ENCODE measurements at places on chromosomes 12 and 14.

GRCh38 chr12:122896662-122897061 lies 738 bp upstream of the VPS37B start:
- DNase-seq, result no peak

DNA sequence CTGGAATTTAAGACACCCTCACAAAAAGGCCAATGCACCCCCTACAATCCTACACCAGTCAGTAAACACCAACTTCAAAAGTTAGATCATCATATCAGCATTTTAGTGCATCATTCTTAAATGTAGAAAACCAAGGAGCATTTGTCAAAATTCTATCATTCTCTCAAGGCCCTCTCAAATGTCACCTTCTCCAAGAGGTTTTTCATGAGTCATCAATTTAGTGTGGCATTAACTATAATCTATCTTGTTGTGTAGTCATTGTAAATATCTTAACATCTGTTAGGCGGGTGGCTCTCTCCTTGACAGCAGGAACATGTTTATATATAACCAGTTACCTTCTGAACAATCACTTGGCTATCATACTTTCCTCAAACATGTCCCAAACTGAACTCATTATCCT lies 62.1 kb upstream of the G2E3 start:
- DNase-seq, result no peak

DNA sequence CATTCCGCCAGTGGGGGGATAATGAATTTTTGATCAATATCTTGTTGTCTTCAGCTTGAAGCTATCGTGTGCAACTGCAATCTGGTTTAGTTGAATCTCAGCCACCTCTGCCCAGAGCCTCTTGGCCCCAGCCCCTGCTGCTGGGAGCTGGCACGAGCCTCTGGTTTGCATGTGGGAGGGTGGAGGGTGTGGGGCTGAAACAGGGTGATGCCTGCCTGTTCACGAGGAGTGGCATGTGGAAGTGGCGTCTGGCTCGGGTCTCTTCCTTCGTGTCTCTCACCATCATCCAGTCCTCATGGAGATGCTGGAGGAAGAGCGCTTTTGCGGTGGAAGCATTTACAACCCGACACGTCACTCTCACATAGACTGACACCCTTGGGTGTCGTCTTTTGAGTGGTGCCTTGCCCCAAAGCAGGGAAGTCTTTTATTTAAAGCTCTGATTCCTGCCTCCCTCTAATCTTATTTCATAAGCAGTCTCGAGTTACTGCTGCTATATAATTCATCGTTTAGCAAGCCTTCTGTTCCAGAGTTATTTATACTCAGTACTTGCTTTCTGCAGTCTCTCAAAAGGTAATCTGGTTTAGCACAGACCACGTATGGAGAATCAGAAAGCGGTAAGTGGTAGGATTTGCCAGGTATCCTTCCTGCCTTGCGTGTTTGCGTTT lies 64.5 kb downstream of the AACS start:
- no peak for DNase-seq

DNA sequence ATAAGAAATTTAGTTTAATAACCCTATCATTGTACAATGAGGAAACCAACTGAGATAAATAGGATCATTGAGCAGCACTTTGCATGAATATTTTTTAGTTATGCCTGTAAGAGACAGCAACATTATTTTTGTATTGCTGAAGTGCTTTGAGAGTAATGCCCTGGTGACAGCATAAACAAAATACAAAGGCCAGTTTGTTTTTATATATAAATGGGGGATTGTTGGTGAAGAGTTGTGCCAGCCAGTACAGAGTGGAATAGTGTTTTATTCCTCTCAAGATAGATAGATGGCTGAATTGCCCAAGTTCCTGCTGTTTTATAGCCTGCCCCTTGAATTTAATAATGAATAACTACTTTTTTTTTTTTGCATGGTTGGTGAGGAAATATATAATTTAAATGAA lies 101.8 kb downstream of the CNTN1 start:
- peak; percentile 36 for DNase-seq

GRCh38 chr14:27958757-27959156 lies 807.8 kb upstream of the FOXG1 start:
- DNase-seq, result no peak

- DNase-seq, result no peak
Measured at GRCh38 chr12:99917711-99918402, 66.9 kb downstream of the ANKS1B start.

DNA sequence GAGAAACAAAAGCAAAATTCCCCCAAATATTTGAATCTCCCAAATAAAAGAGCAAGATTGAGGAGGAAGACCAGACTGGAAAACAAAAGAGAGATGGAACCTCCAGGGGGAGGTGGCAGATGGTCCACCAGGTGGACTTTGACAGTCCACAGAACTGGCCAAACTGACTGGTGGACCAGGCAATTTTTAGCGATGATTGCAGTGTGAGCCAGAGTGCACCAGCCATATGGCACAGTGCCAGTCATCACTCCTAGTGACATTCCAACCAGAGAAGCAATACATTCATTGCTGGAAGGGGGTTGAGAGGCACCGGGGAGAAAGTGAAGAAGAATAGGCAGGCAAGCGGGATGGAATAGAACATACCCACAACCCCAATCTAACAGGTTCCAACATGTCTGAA lies 182.9 kb downstream of the EXOC5 start:
- DNase-seq, result peak; percentile 10

- DNase-seq, result no peak
Measured at GRCh38 chr14:63499701-63500250, 43.4 kb downstream of the PPP2R5E start.

GRCh38 chr14:55794655-55795595 lies 214.9 kb downstream of the KTN1 start:
- DNase-seq, result peak; percentile 20

DNA sequence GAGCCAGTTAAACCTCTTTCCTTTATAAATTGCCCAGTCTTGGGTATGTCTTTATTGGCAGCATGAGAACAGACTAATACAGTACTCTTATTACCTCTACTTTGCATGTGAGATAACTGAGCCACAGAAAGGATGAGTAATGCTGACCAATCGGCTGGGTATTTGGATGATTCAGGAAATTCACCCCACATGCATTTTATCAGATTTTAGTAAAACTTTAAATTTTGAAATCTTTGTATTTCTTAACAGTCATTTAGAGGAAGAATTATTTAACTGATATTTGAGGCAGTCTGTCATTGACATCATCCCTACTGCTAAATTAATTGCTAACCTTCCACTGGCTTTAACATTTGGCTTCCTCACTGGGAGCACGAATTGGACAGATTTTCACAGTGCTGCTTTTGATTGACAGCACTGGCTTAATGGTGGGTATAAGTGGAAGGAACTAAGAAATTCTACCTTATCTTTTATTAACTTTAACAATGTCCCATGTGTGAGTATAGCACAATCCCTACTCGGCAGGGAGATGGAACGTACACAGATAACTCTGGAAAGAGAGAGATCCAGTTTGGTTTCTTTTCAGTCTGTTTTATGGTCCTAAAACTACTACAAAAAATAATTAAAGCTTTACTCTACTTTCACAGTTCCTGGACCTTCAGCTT lies 261.0 kb downstream of the DACT1 start:
- no peak for DNase-seq

DNA sequence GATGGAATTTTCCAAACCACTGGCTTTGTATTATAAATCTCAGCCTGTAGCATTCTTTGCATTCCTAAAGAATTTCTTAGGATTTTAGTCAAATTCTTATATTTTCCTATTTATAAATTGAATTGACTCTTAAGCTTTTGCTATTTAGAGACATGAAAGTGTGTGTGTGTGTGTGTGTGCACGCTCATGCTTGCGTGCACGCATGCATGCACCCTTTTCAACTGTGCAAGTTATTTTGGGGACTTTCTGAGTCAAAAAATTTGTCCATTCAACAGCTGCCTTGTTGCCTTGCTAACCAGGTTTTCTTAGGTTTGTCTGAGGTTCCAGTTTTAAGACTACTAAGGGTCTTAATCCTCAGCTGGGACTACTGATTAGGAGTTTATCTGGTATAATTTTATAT lies 42.6 kb downstream of the GPATCH2L start:
- no peak for DNase-seq

GRCh38 chr12:120515496-120515895 lies 13.5 kb downstream of the COQ5 start:
- no peak for DNase-seq

DNA sequence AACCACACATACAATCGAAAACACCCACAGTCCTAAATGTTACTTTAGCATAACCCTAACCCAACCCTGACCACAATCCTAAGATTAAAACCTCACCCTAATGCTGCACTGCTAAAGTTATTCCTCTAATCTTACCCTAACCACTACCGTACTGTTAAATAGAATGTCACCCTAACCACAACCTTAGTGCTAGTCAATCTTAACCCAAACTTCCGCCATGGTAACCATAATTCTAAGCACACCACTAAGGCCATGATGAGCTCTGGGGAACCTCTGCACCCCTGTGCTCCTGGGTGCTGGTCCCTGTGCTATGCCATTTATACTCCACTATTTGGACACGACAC lies 38.0 kb downstream of the LTBP2 start:
- peak; percentile 71 for DNase-seq

- no peak for DNase-seq
Measured at GRCh38 chr12:131312793-131313545, 359.3 kb downstream of the ADGRD1 start.

DNA sequence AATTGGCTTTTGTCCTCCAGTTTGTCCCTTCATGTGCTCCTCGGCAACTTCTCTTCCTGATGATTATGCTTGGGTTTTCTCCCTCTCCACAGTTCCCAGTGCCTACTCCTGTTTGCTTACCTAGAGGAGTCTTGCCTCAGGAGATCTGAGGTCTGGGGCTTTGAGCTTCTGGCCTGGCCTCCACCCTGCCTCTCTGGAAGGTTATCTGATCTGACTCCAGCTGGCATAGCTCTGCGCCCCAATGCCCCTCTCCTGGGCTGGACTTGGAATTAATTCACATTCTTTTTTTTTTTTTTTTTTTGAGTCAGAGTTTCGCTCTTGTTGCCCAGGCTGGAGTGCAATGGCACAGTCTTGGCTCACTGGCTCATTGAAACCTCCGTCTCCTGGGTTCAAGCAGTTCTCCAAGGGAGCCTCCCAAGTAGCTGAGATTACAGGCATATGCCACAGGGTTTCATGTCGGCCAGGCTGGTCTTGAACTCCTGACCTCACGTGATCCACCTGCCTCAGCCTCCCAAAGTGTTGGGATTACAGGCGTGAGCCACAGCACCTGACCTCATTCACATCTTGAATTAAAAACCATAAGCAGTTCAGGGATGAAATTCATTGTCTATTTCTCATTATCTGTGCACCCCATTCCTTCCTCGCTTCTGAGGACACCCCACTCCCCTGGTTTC lies 33.5 kb downstream of the CFL2 start:
- no peak for DNase-seq

- no peak for DNase-seq
Measured at GRCh38 chr12:25932971-25933370, 25.5 kb upstream of the RASSF8 start.

GRCh38 chr14:26463136-26463535 lies 134.7 kb downstream of the NOVA1 start:
- DNase-seq, result no peak

- DNase-seq, result peak; percentile 91
Measured at GRCh38 chr12:113299619-113300237, 35.2 kb downstream of the SLC8B1 start.

DNA sequence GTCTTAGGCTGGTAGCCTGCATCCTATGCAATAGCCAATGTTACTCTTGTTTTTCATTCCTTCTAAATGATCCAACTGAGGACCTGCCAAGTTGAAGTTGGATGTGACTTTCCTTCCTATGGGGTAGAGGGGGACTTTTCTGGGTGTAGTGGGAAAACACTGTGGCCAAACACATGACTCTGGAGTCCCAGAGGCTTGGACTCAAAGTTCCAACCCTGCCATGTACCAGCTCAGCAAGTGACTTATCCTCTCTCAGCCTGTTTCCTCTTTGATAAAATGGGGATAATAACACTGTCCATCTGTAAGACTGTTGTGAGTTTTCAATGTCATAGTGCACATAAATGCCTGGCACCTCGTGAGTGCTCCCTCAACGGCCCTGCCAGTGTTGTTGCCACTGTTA lies 97.0 kb downstream of the ZFP36L1 start:
- no peak for DNase-seq

DNA sequence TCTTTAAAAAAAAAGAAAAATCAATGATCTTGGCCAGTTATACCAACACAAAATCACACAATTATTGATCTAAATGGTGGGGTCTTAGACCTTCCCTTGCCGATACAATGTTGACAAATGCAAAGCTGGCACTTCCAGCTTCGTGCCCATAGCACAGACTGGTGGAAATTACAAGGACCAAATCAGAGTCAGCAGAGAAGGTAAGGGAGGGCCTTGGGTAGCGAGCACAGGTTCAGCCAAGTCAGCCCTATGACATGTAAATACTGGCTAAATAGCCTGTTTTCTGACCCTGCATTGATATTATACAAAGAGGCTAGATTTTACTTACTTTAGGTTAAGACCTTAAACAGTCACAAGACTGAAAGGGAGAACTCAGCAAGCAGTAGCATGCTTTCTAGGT lies 30.3 kb upstream of the WDR89 start:
- DNase-seq, result no peak

GRCh38 chr12:92942905-92943304 lies 13.8 kb upstream of the EEA1 start:
- DNase-seq, result no peak

DNA sequence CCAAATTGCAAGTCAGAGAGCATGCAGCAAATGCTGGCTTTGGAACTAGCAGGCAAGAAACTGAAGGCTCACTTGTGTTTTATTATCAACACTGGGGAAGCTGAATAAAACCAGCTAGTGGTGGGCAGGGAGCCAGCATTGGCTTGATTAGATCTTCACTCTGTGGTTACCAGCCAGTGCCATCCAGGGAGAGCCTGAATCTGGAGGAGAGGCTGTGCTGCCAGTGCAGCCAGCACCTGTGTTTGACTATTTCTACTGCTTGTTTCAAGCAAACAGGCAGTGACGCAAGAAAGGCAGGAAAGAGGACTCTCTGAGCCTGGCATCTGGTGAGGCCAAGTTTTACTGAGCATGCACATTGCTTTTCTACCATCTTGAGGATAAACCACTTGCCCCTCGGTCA lies 247.0 kb downstream of the PHLDA1 start:
- DNase-seq, result peak; percentile 30

DNA sequence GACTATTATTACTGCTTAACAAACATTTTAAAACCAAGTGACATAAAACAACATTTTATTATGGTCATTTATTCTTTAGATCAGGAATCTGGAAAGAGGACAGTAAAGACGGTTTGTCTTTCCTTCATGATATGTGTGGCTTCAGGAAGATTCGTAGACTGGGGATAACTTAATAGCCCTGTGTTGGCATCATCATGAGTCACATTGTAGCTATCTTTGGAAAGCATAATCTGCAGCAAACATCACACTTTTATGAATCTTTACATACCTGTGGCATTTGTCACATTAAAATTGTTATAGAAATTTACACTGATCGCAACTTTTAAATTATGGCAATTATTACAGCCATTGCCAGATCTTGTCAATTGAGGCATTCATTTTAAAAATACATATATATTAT lies 397.1 kb downstream of the NOVA1 start:
- DNase-seq, result peak; percentile 3

GRCh38 chr12:8081251-8081920 lies 688 bp upstream of the NECAP1 start:
- DNase-seq, result peak; percentile 54

DNA sequence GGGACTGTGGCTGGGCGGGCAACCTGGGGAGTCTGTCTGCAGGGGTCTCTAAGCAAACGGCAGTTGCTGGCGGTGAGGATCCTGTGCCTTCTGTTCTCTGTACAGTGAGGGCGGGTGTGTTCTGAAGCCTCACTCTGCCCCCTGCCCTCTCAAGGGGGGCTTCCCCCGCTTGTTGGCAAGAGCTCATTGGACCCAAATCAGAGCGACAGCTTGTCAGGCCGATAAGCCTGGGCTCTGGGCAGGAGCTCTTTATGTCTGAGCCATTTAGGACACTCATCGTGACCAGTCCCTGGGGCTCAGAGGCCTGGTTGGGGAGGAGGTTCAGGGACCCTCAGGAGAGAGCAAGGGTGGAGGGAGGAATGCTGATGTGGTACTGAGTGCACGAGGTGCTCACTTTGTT lies 136.0 kb downstream of the TSPAN9 start:
- no peak for DNase-seq

Data from SW480 (cell line).